Activated CD4-positive, alpha-beta T cell treated with anti-CD3 and anti-CD28 coated beads, Interleukin-2, amount 50 U/mL, for 4 hours (primary cell): ENCODE measurements at places on chromosomes 3 and 15.

- DNase-seq: no peak
Measured at GRCh38 chr15:98996624-98997023, 11.0 kb downstream of the PGPEP1L start.

GRCh38 chr3:55519019-55519418 is 31.9 kb upstream of the WNT5A start:
- DNase-seq: no peak

DNA sequence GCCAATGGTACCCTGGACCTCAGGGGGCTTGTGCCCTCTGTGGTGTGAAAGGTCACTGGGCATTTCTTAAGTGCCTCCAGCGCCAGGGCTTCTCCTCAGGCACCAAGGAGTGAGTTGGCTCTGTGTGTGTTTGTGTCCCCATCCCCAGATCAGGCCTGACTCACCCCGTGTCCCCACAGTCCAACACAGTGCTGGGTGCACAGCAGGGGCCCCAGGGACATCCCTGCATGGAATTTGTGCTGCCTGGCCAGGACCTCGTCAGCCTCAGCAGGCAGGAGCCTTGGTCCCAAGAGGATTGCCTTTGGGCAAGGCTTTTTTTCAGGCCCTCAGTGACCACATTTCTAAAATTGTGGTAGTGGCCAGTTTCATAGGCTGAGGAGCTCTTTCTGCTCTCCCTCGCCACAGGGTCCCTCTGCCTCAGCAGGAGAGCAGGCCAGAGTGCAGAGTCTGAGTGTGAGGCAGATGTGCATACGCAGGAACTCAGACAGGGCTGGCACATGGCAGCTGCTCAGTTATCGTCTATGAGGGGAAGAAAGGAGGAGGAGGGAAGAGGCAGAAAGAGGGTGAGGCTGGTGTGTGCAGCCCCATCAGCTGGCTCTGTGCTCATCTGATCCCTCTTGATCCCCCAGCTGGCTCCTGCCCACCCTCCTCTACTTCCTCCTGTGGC is 215.6 kb downstream of the RPLP1 start:
- DNase-seq: no peak

DNA sequence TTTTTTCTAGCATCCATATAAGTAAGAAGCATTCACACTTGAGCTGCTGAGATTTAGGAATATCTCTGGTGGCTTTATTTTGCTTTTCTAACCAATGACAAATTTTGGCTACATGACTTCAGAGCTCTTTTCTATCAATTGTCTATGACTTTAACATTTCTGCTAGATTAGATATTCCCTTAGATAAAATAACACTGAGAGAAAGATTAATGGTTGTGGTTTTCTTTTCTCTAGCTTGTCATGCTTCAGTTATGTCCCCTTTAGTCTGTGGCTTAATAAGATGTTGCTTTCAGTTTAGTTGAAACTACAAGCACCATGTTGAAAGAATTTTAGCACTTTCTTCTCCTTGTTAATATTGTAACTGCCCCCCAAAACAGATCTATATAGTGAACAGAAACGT is 665.6 kb upstream of the CCDC54 start:
- no peak for DNase-seq

- DNase-seq: no peak
Measured at GRCh38 chr3:101340591-101340990, 20.2 kb upstream of the IMPG2 start.

GRCh38 chr3:45972534-45973402 is 22.9 kb downstream of the FYCO1 start:
- DNase-seq: no peak
